Non-pigmented ciliary epithelial cell (primary cell): ENCODE measurements at places on chromosomes 2 and 18.

- no peak for DNase-seq
These were observed 51.6 kb downstream of the SLC66A2 start for GRCh38 chr18:79899609-79900445.

DNA sequence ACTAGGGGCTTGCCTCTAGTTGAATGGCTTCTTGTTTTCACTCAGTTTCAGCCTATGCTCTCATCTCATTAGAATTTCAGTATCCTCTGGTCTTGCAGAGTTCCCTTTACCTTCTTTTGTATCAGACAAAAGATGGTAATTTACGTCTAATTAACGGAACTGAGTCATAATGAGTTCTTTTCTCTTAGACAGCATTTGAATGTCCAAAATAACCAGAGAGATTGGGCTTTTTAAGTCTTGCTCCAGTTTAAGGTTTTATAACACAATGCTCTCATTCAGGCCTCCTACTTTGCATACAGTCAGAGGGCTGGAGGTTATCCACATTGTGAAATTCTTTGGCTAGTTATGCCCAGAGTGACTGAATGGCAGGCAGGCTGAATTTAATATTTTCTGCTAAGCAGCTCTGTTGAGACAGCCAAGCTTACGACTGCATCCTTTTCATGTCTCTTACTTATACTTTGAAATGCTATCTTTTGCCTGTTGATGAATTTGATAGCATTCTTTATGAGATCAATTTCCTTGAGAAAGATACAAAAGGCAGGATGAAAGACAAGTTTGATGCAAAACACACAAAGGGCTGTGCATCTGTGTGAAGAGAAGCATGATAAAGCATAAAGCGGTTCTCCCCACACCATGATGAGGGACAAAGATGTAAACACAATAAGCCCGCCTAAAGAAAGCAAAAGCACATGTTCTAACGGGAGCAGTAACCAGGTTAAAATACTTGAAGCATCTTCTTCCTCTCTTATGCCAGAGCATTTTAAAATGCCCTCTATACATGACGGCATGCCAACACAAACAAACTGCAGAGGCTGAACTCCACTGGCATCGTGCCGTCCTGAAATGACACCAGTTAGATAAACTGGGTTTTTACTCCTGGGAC is 90.0 kb downstream of the CDH2 start:
- DNase-seq = no peak

GRCh38 chr2:96264656-96265348 is 995 bp downstream of the TMEM127 start:
- DNase-seq = no peak

GRCh38 chr18:2512059-2512458 is 59.2 kb downstream of the METTL4 start:
- no peak for DNase-seq

GRCh38 chr2:58336416-58336815 is 95.3 kb upstream of the FANCL start:
- no peak for DNase-seq

GRCh38 chr2:47177043-47177565 is 22.0 kb upstream of the STPG4 start:
- DNase-seq = no peak

DNA sequence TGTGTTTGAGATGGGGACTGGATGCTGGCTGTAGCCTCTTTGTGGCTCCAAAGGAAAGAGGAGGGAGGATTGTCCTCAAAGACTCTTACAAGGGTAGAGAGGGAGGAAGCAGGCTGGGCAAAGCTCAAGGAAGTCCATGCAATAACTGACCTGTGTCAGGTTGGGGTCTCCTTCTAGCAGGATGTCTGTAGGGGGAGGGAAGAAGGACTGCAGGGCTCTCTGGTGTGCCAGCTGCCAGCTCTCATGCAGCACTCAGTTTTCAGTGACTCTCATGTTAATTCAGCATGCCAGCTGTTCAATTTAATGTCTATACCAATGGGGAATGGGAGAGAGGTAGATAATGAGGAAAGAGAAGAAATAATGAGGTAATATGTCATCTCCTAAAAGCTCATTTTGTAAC is 85.3 kb upstream of the RANBP2 start:
- no peak for DNase-seq

DNA sequence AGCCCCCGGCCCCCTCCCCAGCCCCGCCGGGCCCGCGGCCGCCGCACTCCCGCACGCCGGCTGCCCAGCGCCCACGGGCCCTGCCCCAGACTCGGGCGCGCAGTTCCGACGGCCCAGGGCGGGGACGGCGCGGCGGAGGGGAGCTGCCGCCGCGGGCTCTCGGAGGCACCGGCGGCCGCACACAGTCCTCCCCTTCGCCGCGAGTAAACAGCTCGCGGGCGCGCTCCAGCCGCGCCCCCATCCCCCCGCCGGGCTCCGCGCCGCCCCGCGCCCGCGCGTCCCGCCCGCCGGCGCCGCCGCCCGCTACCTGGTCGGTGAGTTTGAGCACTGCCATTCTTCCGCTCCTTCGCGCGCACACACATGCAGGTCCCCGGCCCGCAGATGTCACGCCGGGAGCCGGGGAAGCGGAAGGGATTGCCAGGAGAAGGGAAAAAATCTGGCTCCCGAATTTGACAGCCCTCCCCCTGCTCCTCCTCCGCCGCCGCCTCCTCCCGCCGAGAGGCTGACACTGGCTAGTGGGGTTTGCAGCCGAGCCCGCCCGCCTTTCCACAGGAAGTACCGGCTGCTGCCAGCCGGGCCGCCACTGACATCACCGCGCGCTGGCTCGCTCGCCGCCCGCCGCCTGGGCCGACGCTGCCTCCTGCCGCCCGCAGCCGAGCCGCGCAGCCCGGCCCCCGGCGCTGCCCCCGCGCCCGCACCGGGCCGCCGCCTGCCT is at the start of gene ANKRD44:
TSS of gene ANKRD44 (minus strand) at position 510 of the 715 bp plus-strand sequence. CDS start at position 334, 176 bp downstream.
- DNase-seq = no peak

GRCh38 chr2:69597105-69597504 is 46.4 kb downstream of the AAK1 start:
- no peak for DNase-seq

DNA sequence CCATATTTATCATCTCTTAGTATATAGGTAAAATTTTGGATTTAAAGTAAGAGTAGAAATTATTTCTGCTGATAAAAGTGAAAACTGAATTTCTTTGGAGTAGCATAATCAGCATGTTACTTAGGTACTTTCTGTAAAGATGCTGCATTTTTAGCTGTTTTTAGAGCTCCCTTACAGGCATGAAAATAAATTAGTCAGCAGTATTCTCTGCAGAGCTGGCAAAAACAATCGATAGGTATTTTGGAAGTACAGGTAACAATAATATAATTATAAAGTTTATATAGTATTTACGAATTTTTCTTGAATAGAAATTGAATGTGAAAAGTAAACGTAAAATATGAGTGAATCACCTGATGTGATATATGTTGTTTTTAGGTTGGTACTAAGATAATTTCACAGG is 83.3 kb downstream of the MIB1 start:
- no peak for DNase-seq

- no peak for DNase-seq
These were observed 34.9 kb downstream of the CAVIN2 start for GRCh38 chr2:191811807-191812602.

- DNase-seq = no peak
These were observed 16.0 kb downstream of the ZBTB7C start for GRCh38 chr18:48393170-48393569.

DNA sequence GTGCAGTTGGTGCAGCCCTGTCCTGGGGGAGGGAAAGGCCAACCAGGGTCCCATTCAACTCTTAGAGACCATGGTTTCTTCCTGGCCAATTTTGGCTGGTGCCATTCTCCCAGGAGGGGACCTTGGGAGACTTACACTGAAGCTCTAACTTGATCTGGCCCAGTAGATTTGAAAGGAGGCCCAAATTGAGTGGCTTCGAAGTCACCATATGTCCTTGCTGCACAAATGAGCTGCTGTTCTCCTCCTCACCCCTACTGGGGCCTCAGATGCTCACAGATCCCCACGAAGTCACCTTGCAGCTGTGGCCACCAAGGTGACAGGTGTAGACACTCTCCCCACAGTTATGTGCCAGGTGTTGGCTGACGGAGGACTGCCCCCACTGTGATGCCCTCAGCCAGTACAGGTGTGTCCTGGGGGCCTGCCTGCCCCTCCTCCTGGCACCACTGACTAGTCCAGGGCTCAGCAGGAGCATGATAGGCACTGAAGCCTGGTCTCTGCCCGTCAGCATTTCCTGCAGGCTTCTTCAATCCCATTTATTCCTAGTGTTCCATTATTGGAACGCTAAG is 4.7 kb upstream of the C2orf72 start:
- DNase-seq = no peak

DNA sequence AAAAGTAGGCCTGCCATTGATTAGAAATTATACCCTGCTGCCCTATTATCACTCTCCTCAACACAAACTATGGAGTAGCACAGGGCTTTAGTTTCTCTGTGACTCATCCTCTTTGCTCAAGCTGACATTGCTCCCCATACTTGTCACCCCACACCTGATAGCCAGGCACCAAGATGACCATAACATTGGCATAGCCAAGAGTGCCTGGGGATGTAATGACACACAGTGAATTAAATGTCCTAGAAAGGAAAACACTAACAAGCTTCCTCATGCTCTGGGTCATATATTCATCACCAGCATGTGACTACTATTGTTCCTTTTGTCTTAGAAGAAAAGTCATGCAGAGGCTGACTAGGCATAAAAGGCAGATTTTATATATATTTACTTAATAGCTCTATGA is 137.8 kb upstream of the RND3 start:
- DNase-seq = no peak

- DNase-seq = no peak
These were observed 15.7 kb downstream of the SIGLEC15 start for GRCh38 chr18:45841060-45841764.
